B cell (primary cell): ENCODE measurements at places on chromosomes 12 and 14.

GRCh38 chr12:84698576-84699333, 213.8 kb downstream of the SLC6A15 start:
- no peak overlapping the region for H3K4me3 ChIP-seq
- DNase-seq, result no peak
- no peak overlapping the region for H3K27ac ChIP-seq
- no peaks in the 10 kb centered on the region for H3K36me3 ChIP-seq

- peak within 1 kb of the TSS; percentile 73 for H3K27ac ChIP-seq
- peaks cover 8% of the 10 kb centered on the region for H3K36me3 ChIP-seq
- H3K27me3 ChIP-seq, result no peaks in the 10 kb centered on the region
- peaks cover 16% of the 10 kb centered on the region for H3K4me1 ChIP-seq
These were observed at the start of gene PLEKHG7 for GRCh38 chr12:92702754-92703679. PLEKHG7 (plus strand) TSS chr12:92702989; CDS start chr12:92706632, 3,643 bp downstream.

DNA sequence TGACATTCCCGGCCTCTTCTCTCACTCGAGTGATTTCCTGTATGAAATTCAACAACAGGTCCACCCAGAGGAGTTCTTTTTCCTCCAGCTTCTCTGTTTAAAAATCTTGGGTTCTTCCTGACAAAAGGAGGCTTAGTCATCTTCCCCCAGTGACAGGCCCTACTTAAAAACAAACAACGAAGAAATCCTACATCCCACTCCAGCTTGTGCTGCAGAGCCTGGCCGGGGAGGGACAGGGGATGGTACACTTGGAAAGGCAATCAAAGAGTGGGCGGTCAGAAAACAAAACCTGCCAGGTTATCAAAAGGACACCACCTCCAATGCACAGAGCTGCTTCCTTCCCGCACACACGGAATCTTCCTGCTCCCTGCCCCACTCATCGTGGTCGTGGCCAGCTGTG, 101.3 kb downstream of the CACNA1C start:
- no peaks in the 10 kb centered on the region for H3K36me3 ChIP-seq
- H3K4me3 ChIP-seq, result no peak overlapping the region
- H3K27ac ChIP-seq, result no peak overlapping the region
- no peak for DNase-seq
- no peaks in the 10 kb centered on the region for H3K4me1 ChIP-seq

DNA sequence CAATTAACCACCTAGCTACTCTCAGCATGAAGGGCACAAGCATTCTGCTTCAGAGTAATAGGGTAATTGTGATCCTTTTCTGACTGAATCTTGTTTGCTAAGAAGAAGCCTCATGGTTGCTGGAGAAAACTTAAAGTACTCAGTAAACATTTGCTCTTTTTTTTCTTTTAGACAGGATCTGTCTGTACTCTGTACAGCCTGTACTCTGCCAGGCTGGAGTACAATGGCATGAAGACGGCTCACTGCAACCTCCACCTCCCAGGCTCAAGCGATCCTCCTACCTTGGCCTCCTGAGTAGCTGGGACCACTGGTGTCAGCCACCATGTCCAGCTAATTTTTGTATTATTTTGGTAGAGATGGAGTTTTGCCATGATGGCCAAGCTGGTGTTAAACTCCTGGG, 12.4 kb downstream of the PPP1R13B start:
- H3K27ac ChIP-seq, result no peak overlapping the region
- no peak for DNase-seq
- H3K4me3 ChIP-seq, result no peak overlapping the region
- no peaks in the 10 kb centered on the region for H3K4me1 ChIP-seq
- no peaks in the 10 kb centered on the region for H3K27me3 ChIP-seq
- no peaks in the 10 kb centered on the region for H3K36me3 ChIP-seq

- H3K36me3 ChIP-seq, result peaks cover 10% of the 10 kb centered on the region
- no peak for DNase-seq
- H3K27me3 ChIP-seq, result no peaks in the 10 kb centered on the region
- no peak overlapping the region for H3K4me3 ChIP-seq
These were observed 21.5 kb downstream of the PPTC7 start for GRCh38 chr12:110561471-110562201.

GRCh38 chr12:130776857-130777339, 60.8 kb upstream of the RIMBP2 start:
- H3K27ac ChIP-seq, result no peak overlapping the region
- H3K36me3 ChIP-seq, result no peaks in the 10 kb centered on the region
- H3K4me3 ChIP-seq, result no peak overlapping the region
- peaks cover 39% of the 10 kb centered on the region for H3K27me3 ChIP-seq
- H3K4me1 ChIP-seq, result peaks cover 5% of the 10 kb centered on the region
- no peak for DNase-seq

GRCh38 chr12:12870465-12870864, 20.9 kb upstream of the GPRC5A start:
- no peak overlapping the region for H3K4me3 ChIP-seq
- no peaks in the 10 kb centered on the region for H3K4me1 ChIP-seq
- no peak overlapping the region for H3K27ac ChIP-seq
- no peaks in the 10 kb centered on the region for H3K27me3 ChIP-seq
- H3K36me3 ChIP-seq, result no peaks in the 10 kb centered on the region

DNA sequence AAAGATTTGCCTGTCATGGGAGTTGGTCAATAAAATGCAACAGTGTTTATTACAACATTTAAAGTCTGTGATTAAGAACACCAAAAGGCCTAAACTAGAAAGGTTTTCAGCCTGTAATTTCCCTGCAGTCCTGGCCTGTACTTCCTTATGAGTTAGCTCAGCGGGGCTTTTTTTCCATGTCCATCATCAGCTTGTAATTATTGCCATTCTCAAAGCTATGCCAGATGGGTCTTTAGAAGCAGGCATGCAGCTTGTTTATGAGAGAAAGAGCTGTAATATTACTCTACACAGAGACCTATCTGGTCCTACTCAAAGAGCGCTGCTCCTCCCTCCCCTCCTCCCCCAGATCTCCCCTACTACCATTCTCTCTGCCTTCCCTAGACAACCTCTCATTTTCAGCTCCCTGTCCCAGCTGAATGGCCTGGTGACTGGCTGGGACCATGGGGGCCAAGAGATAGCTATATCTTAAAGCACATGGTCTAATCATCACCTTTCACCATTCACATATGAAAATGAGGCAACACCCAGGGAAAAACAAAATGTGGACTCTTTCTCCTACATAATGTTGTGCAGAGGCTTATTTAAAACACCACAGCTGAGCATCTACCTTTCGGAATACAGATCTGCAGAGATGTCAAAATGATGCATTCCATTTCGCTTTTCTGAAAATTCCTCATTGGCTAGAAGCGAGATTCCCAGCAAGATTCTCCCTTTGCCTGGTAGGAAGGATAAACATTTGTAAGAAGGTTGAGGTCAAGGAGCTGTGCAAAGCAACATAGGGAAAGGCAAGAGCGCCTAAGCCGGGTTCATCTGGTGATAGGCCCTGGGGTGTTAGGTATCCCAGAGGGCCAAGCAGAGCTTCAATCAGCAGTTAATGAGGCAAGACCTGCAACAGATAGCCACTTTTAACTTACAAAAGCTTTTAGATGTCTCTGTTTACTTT, 209.7 kb upstream of the CDKN3 start:
- DNase-seq, result no peak
- H3K27ac ChIP-seq, result no peak overlapping the region
- H3K36me3 ChIP-seq, result no peaks in the 10 kb centered on the region
- H3K27me3 ChIP-seq, result no peaks in the 10 kb centered on the region
- no peaks in the 10 kb centered on the region for H3K4me1 ChIP-seq
- no peak overlapping the region for H3K4me3 ChIP-seq

DNA sequence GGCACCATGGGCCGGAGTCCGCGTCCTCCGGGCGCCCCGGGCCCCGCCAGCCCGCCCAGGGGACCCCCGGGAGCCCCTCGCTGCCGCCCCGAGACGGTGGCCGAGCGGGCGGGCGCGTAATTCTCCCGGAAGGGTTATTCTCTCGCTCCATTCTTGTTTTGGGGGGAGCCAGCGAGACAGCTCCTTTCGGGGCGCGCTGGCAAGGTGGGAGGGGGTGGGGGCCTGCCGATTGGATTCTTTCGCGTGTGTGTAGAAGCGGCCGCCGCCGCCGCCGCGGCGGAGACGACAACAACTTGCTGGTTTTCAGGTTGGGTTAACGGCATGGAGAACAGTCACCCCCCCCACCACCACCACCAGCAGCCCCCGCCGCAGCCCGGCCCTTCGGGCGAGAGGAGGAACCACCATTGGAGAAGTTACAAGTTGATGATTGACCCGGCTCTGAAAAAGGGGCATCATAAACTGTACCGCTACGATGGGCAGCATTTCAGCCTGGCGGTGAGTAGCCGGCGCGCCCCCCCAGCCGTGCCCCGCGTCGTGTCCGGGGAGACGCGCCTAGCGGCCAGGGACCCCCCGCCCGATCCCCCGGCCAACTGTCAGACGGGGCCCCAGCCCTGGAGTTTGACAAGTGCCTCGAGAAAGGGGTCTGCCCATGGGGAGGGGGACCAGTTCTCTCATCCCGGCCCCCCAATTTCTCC, 755 bp downstream of the SETD1B start:
- peak overlapping the region; percentile 86 for H3K27ac ChIP-seq
- H3K4me3 ChIP-seq, result peak overlapping the region; percentile 74
